ENCODE measurements at places on chromosomes 5 and 9.

GRCh38 chr5:31328040-31328733, 134.7 kb downstream of the CDH6 start:
- DNase-seq, result no peak

- no peak for DNase-seq
Measured at GRCh38 chr9:122217640-122218039, 11.1 kb downstream of the LHX6 start.

DNA sequence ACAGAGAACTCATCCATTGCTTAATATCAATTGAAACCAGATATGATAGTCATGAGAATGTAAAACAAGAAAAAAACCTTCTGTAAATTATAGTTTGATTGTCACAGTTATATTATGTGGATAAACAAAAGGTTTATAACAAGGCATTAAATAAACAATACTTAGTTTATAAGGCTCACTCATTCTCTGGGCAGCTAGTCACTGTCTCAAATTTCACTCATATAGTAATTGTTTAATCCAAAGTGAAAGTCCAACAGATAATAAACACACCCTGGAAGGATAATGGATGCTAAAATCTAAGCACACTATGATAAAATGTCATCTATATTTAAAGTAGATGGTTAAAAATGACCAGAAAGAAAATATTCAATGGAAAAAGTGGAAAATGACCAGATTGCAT, 30.8 kb upstream of the SLC12A2 start:
- no peak for DNase-seq

GRCh38 chr5:125558466-125558865, 812.0 kb upstream of the ZNF608 start:
- DNase-seq, result no peak

DNA sequence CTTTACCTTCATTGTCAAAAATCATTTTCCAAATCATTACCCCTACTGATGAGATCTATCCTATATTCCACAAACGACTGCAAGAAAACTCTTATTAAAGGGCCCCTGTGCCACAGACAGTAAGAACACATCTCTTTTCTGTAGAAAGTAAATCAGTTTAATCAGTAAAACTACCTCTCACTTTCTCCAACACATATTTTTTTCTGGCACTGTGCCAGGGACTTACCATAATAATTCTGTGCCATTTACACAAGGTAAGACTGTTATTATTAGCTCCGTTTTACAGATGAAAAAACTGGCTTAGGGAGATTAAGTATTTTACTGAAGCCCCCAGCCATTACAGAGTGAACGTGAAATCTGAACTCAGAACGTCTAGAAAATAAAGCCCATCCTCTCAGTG, 587.0 kb upstream of the COX7C start:
- no peak for DNase-seq

DNA sequence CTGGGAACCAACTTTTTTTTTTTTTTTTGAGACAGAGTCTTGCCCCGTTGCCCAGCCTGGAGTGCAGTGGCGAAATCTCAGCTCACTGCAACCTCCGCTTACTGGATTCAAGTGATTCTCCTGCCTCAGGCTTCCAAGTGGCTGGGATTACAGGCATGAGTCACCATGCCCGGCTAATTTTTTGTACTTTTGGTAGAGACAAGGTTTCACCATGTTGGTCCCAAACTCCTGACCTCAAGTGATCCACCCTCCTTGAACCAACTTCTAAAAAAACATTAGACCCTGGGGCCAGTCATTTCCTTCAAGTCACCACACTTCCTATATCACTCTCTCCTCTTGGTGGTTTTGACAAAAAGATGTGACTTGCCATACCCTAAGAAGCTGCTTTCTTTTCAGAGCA, 10.9 kb upstream of the SHROOM1 start:
- DNase-seq, result peak; percentile 42

DNA sequence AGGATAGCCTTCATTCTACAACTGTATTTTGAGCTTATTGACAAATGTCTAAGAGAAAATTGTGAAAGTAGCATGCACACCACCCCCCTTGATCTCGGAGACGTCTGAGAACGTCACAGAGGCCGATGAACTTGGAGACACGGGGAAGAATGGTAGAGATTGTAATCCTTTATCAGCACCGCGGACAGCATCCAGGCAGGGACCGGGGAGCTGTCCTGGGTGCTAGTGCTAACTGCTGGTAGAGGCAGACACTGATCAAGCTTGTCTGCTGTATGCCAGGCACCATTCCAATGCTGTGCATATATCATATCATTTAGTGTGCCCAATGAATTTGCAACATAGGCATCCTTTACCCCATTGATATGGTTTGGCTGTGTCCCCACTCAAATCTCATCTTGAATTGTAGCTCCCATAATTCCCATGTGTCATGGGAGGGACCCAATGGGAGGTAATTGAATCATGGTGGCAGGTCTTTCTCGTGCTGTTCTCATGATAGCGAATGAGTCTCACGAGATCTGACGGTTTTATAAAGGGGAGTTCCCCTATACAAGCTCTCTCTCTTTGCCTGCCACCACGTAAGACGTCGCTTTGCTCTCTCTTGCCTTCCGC, 98.8 kb downstream of the LHX2 start:
- peak; percentile 62 for DNase-seq

GRCh38 chr5:5141339-5141599, 1.1 kb downstream of the ADAMTS16 start:
- no peak for DNase-seq

DNA sequence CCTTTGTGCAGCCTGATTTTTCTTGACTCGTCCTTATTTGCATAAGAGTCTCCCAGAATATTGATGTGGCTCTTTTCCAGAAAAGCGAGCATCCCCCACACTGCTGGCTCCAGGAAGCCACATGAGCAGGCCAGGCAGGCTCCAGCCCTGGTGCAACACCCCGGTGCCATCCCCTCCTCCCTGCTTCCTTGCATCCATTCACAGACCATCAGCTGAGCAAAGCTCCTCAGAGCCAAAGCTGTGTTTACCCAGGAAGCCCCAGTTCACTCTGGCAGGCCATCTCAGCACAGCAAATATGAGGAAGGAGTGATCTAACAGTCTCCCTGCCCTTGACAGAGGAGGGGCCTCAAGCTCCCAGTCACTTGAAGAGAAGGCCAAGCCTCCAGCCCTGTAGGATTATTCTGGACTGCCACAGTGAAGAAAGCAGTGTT, 34.4 kb downstream of the INSYN2B start:
- DNase-seq, result peak; percentile 25

DNA sequence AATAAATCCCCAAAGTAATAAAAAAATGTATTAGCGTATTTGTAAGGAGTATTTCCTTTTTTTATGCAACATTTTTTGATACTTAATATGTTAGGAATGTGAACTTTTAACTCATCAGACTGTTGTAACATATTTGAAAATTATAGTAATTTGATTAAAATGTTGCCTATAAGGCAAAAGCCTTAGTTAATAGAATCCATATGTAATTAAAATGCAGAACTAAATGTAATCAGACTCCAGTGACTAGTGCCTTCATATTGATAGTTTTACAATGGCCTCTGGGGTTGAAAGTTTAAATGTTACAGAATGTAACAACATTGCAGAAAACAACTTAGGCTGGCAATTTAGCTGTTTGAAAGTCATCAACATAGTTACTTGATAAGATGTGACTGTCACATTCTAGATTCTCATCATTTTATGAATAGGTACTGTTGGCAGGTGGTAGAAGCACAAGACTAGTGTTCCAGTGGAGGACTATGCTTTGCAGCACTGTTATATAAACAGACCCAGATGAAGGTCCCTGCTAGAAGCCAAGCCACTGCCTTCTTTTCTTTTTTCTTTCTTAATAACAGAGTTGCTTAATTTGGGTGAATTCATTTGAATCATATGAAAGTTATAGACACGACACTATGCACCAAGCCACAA, 382.9 kb downstream of the CCDC171 start:
- DNase-seq, result no peak

DNA sequence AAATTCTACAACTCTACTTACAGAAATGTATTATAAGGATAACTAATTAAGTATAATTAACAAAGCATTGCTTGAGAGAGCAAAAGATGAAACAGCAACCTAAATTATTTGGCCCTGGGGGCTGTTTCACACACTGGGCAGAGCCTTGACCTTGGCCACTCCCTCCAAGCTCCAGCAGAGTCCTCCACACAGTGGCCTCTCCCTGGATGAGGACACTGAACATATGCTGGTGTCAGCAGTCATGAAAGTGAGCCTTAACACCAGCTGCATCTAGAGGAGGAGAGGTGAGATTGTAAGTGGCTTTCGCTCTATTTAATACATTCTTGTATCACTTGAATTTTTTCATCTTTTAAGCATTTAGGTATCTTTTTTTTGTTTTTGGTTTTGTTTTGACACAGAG, 23.3 kb upstream of the ZDHHC12 start:
- DNase-seq, result no peak

- DNase-seq, result no peak
Measured at GRCh38 chr5:20537911-20538703, 550.1 kb upstream of the CDH18 start.

DNA sequence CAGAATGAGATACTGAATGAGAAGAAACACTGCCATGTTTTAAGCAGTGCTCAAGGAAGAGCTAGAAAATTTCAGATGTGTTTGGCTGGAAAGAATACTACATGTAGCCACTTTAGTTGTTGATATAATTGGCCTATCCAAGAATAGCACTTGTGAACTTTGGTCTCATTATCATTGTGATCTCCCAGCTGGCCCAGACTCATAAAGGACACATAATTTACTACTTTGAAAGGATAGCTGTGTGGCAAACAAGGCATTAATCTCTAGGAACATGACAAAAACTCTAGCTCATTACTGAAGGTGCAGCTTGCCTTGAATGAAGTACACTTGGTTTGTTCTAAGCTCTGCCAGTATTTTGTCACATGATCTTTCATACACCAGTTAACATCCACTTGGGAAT, 356.3 kb downstream of the CSNK1G3 start:
- no peak for DNase-seq

GRCh38 chr9:16796304-16796825, 74.1 kb downstream of the BNC2 start:
- DNase-seq, result no peak

GRCh38 chr9:108551030-108551841, 304.6 kb downstream of the ACTL7B start:
- no peak for DNase-seq

DNA sequence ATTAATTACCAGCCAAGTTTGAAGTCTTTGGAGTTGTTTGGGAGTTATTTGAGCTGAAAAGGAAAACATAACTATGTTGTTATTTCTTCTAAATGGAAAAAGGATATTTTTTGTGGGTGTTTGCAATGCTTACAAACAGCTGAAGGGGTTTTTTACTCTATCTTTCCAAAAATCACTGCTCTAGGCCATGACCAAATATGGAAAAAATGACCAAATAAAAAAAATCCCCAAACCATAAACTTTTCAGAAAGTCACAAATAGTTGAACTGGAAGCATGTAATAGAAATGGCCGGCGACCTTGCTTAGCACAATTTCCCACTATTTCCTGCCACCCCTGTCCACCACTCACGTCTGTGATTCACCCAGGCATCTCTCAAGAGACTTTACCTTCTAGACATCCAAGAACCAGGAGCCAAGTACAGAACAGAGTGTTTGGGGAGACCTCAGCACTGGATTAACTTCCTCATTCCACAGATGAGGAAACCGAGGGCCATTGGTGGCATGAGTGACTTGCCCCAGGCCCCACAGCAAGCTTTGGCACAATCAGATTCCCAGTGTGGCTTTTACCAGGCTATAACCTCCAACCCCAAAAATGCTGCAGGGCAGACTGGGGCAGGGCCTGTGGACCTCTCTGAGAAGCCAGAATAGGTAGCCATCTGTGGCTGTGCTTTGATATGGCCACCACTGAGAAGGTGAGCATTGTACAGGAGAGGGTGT, 84.5 kb downstream of the NRG2 start:
- DNase-seq, result no peak

GRCh38 chr5:133383580-133383939, 228.8 kb downstream of the FSTL4 start:
- no peak for DNase-seq

DNA sequence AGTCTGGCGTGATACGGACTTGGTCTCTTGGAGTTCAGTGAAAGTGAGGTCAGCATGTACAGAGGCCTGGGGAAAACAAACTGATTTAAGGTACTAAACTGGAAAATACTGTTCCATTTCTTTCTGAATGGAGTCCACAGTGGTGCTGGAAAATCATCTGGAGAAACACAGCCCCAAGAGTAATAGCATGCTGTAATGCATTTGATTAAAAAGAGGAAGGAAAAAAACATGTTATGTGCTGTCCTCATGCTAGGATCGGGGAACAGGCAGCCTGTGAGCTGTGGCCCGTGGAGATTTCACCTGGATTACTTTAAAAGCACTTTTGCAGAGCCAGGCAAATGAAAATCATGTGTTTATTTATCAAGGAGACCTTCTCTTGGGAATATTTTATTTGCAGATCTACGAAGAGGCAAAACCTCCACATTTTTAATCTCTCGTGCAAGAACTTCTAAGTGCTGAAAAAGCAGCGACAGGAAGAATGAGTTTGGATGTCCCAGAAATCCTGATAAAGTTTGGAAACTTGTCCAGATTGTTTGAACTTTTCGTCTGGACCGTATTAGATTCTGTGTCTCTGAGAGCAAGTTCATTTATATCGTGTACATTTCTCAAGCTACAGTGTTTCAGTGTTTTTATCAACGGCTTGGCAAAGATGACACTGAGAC, 228.8 kb downstream of the GAS1 start:
- no peak for DNase-seq

DNA sequence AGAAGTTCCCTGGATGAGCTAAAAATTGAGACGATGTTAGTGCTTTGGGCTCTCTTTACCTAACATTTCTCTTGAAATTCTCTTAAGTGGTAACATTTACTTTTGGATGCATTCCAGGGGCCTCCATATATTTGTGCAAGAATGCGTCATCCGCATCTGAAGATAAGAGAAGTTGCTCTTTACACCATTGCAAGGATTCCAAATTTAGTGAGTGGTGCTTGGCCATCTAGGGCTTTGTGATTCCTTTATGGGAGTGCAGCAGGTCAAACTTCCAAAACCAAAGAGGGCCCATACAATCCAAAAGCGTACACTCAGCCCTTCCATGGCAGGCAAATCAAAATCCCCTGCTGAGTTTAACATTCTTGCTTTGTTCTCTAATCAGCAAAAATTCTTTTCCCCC, 102.0 kb upstream of the DMAC1 start:
- no peak for DNase-seq

- no peak for DNase-seq
Measured at GRCh38 chr5:149664666-149665415, 65.3 kb upstream of the PPARGC1B start.

DNA sequence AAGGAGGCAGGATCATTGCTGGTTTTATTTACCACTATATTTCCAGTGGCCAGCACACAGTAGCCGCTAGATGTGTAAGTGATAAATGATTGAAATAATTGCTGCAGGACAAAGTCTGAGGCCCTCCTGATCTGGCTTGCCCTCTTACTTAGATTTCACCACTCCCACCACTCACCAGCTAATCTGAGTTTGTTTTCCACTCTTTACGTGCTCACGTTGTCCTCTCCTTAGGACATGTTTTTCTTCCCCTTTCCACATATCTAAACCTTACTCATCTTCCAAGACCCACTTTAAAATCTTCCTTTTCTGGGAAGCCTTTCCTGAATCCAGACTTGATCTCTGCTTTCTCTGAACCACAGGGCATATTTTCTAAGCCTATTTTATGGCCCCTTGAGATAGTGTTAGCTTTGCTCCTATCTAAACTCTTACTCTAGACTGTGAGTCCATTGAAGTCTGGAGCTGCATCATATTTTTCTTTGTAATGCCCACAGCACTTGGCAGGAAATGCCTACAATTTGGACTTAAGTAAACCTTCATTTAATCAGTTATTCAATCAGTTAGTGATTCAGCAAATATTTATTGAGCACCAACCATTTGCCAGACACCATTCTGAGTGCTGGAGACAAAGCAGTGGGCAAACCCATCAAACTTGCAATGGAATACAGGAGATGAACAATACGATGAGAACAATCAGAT, 2.4 kb downstream of the TLR4 start:
- DNase-seq, result peak; percentile 40

- no peak for DNase-seq
Measured at GRCh38 chr5:102216678-102217077, 79.4 kb downstream of the SLCO4C1 start.

Data from inflammatory macrophage treated with lipopolysaccharide for 1 hour (primary cell).